Mesenteric fat pad (tissue), 1 donor: ENCODE measurements at places on chromosomes 12 and 14. TPM values are rescaled to one million over a fixed set of nuclear protein-coding genes. Genes with fewer than 3 reads are reported as not detected.

DNA sequence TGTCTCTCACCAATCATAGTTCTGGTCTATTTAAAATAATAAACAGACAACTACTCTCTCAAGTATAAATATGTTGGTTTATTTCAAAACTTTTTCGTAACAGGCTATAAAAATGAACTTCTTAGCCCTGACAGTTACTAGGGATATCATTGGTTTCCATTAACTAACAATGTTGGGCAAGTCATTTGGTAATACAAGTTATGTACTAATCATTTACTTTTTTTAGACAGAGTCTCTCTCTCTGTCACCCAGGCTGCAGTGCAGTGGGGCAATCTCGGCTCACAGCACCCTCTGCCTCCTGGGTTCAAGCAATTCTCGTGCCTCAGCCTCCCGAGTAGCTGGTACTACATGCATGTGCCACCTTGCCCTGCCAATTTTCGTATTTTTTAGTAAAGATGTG lies 14.6 kb upstream of the KANSL2 start:
- DNase-seq = no peak

The LGR5 gene
- 0.22 TPM for total RNA-seq

The DBX2 gene
- 0.32 TPM for total RNA-seq

- DNase-seq = no peak
Measured at GRCh38 chr12:53872367-53872766, 66.3 kb upstream of the HOXC13 start.

DNA sequence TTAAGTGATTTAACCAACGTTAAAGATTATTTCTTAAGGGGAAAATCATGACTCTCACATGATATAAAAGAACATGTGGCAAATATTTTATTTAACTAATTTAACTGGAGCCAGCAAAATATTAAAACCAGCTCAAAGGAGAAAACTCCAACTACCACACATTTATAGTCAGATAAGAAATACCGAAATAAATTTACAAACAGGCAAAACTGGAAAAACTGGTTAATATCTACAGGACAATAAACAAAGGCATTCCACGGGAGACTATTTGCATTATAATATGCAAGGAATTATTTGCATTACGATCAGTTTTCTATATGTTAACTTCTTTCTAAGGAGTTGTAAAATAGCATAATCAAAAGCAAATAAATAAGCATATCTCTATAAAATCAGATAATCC lies 13.8 kb upstream of the BCL2L14 start:
- no peak for DNase-seq

The TBC1D30 gene
- total RNA-seq = 5.9 TPM

GRCh38 chr12:47087088-47087688 lies 7.4 kb upstream of the AMIGO2 start:
- no peak for DNase-seq

- no peak for DNase-seq
Measured at GRCh38 chr12:77488041-77488620, 342.6 kb upstream of the NAV3 start.

The KIF26A gene
- 3.2 TPM for total RNA-seq

- DNase-seq = no peak
Measured at GRCh38 chr12:46553911-46554310, 181.3 kb upstream of the SLC38A2 start.
